ENCODE measurements at places on chromosomes 16 and 17.

DNA sequence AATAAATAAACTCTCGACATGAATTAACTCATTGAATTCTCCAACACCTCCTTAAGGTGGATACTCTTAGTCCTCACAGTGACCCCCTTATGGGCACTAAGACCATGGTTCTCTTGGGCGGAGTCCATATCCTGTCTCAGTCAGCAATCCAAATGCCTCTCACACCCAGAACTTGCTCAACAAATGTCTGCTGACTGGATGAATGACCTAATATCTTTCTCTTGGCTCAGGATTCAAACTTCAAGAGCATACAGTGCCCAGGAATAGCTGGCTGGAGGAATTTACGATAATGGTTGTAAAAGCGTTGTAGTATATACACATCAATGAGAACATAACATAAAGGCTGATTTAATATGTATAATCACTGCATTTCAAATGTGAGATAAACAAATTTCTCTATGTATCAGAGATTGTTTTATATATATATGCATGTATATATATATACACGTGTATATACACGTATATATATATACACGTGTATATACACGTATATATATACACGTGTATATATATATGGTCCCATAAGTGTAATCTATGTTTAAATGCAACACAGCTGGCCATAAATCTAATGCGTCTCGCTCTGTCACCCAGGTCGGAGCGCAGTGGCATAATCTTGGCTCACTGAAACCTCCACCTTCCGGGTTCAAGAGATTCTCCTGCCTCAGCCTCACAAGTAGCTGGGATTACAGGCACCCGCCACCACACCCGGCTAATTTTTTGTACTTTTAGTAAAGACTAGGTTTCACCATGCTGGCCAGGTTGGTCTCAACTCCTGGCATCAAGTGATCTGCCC is 6.5 kb upstream of the UBB start:
- DNase-seq: no peak

DNA sequence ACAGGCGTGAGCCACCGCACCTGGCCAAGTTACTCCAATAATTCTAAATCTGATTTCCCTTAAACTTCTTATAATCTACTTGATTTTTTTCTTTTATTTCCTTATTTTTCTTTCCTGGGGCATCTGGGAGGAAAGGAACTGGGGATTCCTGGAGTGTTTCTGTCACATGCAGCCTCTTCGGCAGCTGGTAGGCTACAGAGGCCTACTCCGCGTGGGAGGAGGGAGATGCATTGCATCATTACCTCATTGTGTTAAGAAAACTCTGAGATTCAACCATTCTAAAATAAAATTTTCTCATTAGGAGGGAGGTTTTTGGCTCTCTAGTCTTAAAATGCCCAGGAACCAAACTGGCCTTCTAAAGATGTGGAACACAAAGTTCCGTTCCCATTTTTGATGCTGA is 64.0 kb downstream of the SOX9 start:
- DNase-seq: no peak

DNA sequence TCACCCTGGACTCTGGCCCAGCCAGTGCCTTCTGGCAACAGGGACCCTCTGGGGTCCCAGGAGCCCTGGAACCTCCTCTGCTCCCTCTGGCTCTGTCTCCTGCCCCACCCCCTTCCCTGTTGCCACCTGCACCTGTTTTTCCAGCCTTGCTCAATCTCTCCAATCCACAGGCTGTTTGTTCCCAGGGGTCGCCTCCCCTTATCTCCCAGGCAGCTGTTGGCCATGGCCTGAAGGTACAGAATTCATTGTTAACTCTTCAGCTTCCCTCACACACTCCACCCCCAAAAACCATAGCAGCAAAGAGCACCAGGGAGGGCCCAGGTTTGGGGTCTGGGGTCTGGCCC is 39.3 kb upstream of the TOB1 start:
- no peak for DNase-seq

DNA sequence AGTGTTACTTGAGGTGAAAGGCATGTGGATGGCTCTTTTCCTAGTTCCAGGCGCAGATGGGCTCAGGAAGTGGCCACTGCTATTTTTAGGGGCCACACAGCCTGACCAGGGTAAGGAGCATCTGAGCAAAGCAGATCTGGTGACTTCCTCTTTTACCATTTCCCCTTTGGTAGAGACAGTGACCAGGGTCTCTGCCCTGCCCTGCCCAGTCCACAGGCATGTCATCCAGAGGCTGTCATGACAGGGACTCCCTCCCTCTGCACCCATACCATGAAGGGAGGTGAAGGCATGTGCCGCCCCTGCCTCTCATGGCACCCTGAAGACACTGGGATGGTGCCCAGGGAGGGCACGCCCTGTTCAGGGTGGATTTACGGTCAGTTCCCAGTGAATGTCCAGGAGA is 2.2 kb downstream of the PLA2G15 start:
- no peak for DNase-seq

- DNase-seq: no peak
Observed at GRCh38 chr17:28394337-28395116, 11.5 kb downstream of the SLC46A1 start.

GRCh38 chr17:1480747-1481465 is 11.6 kb downstream of the MYO1C start:
- DNase-seq: no peak

All from stimulated activated CD4-positive, alpha-beta T cell treated with anti-CD3 and anti-CD28 coated beads, Interleukin-1b, Interleukin-23, amount 100 ng/mL, for 48 hours (primary cell).